ENCODE measurements at places on chromosomes 3 and 15. TPM values are rescaled to one million over a fixed set of nuclear protein-coding genes. Genes with fewer than 3 reads are reported as not detected.

- H3K36me3 ChIP-seq, result no peaks in the 10 kb centered on the region
- H3K27ac ChIP-seq, result no peak overlapping the region
- no peaks in the 10 kb centered on the region for H3K4me1 ChIP-seq
- H3K4me3 ChIP-seq, result no peak overlapping the region
- no peaks in the 10 kb centered on the region for H3K27me3 ChIP-seq
Measured at GRCh38 chr3:58999774-59000160, 50.1 kb downstream of the CFAP20DC start.

CHRM5 gene
- not detected for total RNA-seq

ATG3 gene
- 73.3 TPM for total RNA-seq

SMCO1 gene
- not detected for total RNA-seq

DNA sequence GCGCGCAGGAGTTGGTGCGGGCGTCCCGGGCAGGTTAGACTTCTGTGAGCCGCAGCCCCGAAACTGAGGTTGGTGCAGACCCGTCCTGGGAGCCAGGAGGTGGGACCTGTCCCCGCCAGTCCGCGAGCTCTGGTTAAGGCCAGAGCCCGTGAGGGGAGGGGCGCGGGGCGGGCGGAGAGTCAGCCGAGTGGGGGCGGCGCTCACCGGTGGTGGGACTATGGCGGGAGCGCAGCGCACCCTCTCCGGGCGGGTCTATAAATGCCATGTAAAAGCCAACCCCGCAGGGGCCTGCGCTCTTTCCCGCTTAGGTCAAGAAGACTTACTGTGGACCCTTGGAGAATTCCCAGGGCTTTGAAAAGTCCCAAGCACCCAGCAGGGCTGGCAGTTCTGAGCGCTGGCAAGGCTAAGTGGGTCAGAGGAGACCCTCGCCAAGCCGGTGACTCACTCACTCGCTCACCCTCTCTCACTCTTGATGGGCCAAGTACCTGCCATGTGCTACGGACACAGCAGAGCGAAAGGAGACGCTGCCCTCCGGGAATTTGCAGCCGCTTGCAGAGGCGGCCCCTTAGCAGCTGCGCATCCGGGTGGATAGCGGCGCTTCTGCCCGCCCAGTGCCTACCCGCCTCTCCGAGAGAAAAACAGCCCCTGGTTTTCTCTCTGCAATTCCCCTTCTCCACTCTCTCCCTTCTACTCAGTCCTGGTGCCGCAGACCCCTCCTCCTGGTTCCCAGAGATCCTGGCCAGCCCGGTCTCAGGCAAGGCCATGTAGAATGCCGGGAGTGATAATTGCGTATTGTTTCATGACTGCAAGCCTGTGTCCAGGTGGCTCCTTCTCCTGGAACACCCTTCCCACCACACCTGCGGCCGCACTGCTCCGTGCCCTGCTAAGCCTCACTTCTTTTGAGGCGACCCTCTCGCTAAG lies at the start of gene ALDH1L1:
Gene ALDH1L1, minus strand, starts transcription at position 110 of the 921 bp plus-strand sequence. CDS start 19,607 bp downstream, outside the sequence.
- DNase-seq, result peak; percentile 73
- H3K4me1 ChIP-seq, result peaks cover 15% of the 10 kb centered on the region
- H3K4me3 ChIP-seq, result peak within 1 kb of the TSS; percentile 74
- H3K36me3 ChIP-seq, result no peaks in the 10 kb centered on the region

SPINK8 gene
- total RNA-seq, result not detected

- no peaks in the 10 kb centered on the region for H3K27me3 ChIP-seq
- H3K4me3 ChIP-seq, result no peak overlapping the region
- H3K27ac ChIP-seq, result no peak overlapping the region
- peaks cover 2% of the 10 kb centered on the region for H3K4me1 ChIP-seq
Measured at GRCh38 chr3:75294124-75294523, 370.0 kb upstream of the FRG2C start.

DNA sequence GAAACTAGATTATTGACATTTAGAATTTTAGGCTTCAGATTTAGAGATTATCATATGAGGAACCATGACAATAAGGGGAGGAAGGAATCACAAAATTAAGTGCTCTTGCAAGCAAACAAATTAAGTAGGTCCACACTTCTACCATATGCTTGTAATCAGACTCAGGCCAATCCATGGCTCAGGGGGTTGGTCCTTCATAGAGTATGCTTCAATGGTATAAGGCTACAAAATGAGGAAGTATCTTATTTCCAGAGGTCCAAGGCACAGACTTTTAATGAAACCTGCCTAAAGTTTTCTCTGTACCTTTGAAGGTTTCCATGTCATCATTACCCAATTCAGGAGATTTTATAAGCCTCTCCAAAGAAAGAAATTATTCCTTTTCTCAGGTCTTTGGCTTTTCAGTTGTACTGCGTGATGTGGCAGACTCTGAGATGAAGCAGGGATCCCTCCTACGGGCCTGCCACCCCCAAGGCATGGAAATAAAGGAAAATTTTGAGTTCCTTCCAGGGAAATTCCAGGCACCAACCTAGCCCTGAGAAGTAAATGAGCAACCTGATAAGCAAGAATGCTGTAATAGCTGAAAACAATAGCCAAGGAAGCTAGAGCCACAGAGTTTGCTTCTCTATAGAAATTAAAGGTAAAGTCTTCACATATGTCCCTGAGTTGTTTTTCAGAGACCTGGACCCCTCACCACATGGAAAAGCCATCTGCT lies 36.3 kb downstream of the SERPINI2 start:
- no peaks in the 10 kb centered on the region for H3K4me1 ChIP-seq
- H3K36me3 ChIP-seq, result no peaks in the 10 kb centered on the region
- no peak overlapping the region for H3K4me3 ChIP-seq
- H3K27ac ChIP-seq, result no peak overlapping the region
- H3K27me3 ChIP-seq, result no peaks in the 10 kb centered on the region

SAMD7 gene
- not detected for total RNA-seq

GRCh38 chr3:51722362-51722761 lies 15.5 kb downstream of the GRM2 start:
- no peak overlapping the region for H3K27ac ChIP-seq
- H3K4me1 ChIP-seq, result no peaks in the 10 kb centered on the region
- H3K4me3 ChIP-seq, result no peak overlapping the region
- no peak for DNase-seq
- H3K36me3 ChIP-seq, result no peaks in the 10 kb centered on the region

GRCh38 chr3:14836049-14836468 lies 17.3 kb downstream of the FGD5 start:
- no peaks in the 10 kb centered on the region for H3K36me3 ChIP-seq
- no peak overlapping the region for H3K4me3 ChIP-seq
- no peaks in the 10 kb centered on the region for H3K27me3 ChIP-seq
- peak; percentile 79 for DNase-seq
- H3K4me1 ChIP-seq, result no peaks in the 10 kb centered on the region

DNA sequence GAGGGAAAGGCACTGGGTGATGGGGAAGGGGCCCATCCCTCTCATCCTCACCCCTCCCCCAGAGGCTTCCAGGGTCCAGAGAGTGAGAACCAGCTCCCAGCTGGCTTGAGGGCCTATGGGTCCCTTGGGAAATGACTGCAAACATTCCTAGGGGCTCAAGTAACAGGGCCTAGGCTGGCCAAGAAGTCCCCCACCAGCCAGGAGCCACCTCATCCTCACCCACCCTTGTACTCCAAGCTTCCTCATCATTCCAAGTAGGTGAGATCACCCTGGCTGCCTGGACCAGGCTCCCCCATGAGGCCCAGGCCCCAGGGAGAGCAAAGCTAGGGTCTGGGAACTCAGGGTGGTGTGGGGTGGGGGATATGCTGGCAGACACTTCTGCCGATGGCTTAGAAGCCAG lies 14.8 kb downstream of the LOXL1 start:
- H3K27me3 ChIP-seq, result no peaks in the 10 kb centered on the region
- H3K36me3 ChIP-seq, result peaks cover 1% of the 10 kb centered on the region
- peak overlapping the region; percentile 90 for H3K27ac ChIP-seq
- H3K4me3 ChIP-seq, result no peak overlapping the region
- peaks cover 76% of the 10 kb centered on the region for H3K4me1 ChIP-seq

DNA sequence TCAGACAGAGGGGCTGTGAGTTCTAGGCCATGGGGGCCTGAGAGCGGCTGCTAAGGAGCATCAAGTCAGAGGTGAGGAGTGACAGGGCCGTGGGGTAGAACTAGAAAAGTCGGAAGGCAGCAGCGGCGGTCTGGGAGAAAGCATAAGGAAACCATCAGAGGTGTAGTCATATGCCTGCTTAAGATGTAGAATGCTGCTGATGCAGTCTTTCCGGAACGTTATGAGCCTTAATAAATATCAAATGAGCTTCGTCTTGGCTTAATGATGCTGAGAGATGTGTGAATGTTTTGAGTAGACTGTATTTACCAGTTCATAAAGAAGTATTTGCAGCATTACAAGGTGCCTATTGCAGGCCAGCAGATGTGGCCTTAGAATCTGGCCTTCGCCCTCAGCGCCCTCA lies 15.2 kb downstream of the ATG7 start:
- H3K27me3 ChIP-seq, result no peaks in the 10 kb centered on the region
- DNase-seq, result no peak
- peak overlapping the region; percentile 86 for H3K27ac ChIP-seq
- no peak overlapping the region for H3K4me3 ChIP-seq
- H3K4me1 ChIP-seq, result peaks cover 25% of the 10 kb centered on the region
- H3K36me3 ChIP-seq, result no peaks in the 10 kb centered on the region

ADAMTS17 gene
- 2.8 TPM for total RNA-seq

DNA sequence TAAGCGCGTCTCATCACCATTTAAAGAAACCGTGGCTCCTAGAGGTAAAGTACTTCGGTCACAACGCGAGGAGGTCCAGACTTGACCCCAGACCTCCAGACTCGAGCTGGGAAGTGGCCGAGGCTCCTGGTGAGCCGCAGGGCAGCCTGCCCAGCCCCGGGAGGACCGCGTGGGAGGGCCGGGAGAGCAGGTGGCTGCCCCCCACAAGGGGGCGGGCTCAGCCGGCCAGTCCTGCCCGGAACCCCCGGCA lies at the start of gene SLC27A2:
Gene SLC27A2, plus strand, starts transcription at position 228 of the 250 bp plus-strand sequence. CDS start 232 bp downstream, outside the sequence.
- H3K27ac ChIP-seq, result no peak within 1 kb of the TSS
- peaks cover 2% of the 10 kb centered on the region for H3K4me1 ChIP-seq
- no peaks in the 10 kb centered on the region for H3K36me3 ChIP-seq

DNA sequence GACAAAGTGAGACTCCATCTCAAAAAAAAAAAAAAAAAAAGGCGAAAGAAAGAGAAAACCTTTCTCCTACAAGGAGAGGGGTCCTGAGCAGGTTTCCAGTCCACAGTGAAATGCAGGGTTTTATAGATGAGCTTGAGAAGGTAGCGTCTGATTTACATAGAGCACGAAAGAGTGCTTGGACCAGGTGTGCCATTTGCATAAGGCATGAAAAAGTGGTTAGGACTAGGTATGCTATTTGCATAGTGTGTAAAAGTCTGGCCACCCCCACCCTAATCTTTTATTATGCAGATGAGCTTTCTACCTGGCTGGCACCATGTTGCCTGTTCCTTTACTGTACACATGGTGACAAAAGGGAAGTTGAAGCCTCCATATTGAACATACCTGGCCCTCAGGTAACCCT lies 13.6 kb upstream of the RNU6-1 start:
- H3K36me3 ChIP-seq, result no peaks in the 10 kb centered on the region
- no peak for DNase-seq
- H3K4me3 ChIP-seq, result no peak overlapping the region
- no peak overlapping the region for H3K27ac ChIP-seq
- no peaks in the 10 kb centered on the region for H3K4me1 ChIP-seq
- H3K27me3 ChIP-seq, result no peaks in the 10 kb centered on the region

REC114 gene
- not detected for total RNA-seq

CD200 gene
- 3.6 TPM for total RNA-seq

- DNase-seq, result no peak
- no peaks in the 10 kb centered on the region for H3K4me1 ChIP-seq
- no peak overlapping the region for H3K4me3 ChIP-seq
- H3K27me3 ChIP-seq, result no peaks in the 10 kb centered on the region
- H3K27ac ChIP-seq, result no peak overlapping the region
- no peaks in the 10 kb centered on the region for H3K36me3 ChIP-seq
Measured at GRCh38 chr15:98537516-98538060, 110.8 kb upstream of the IGF1R start.

DNA sequence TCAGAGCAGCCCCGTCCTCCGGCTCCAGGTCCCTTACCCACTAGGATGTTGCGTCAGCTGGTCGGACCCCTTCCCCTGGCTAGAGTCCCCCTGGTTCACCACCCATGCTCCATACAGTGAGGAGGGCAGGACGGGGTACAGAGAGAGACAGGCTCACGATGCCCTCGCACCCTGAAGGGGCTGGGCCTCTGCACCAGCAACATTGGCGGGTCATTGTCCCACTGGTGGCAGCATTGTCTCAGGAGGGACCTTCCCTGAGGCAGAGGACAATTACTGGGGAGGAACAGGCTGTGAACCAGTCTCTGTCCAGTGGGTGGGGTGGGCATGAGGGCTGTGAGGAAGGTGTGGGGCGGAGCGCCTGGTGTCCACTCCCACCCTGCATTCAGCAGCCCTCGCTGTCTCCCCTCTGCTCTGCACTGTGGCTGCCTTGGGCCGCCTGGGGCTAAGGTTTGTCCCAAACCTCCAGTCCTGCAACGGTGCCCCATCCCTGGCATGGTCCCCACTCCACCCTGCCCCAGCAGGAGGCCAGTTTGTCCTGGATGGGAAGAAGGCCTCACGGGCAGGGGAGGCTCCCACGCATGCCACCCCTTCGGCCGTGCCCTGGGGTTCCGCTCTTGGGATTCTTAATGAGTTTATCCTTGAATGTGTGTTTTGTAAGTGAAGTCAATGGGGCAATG lies 48.0 kb upstream of the KLF13 start:
- no peak overlapping the region for H3K27ac ChIP-seq
- no peaks in the 10 kb centered on the region for H3K4me1 ChIP-seq
- peak; percentile 44 for DNase-seq
- H3K4me3 ChIP-seq, result no peak overlapping the region
- H3K27me3 ChIP-seq, result no peaks in the 10 kb centered on the region
- H3K36me3 ChIP-seq, result no peaks in the 10 kb centered on the region

DNA sequence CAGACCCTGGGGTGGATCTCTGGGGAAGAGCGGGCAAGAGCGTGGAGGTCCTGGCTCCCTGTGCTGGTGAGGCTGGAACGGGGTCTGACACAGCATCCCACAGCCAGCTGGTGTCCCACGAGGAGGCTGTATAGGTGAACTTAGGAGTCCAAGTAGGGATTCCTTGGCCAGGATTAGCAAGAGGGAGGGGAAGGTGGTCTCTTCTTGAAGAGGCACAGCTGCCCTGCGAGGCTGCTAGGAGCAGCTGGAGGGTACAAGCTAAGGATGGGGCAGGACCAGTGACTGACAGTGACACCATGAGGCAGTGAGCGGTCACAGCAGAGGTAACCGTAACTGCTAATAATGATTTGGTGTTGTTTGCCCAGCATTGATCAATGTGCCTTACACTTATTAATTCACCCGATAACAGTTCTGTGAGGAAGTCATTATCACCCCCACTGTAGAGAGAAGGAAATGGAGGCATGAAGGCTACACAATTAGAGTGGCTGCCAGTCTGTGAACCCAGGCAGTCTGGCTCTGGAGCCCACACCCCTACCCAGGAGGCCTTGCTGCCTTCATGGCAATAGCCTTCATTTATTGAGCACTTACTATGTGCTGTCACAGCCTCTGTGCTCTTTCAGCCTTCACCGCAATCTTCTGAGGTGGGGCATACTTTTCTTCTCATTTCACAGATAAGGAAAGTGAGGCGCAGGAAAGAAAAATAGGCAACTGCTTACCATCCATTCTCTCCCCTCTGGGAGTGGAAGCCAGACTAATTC lies 59.4 kb downstream of the TMEM44 start:
- H3K4me1 ChIP-seq, result peaks cover 8% of the 10 kb centered on the region
- no peaks in the 10 kb centered on the region for H3K36me3 ChIP-seq
- no peaks in the 10 kb centered on the region for H3K27me3 ChIP-seq
- H3K27ac ChIP-seq, result peak overlapping the region; percentile 86
- no peak overlapping the region for H3K4me3 ChIP-seq

All from ascending aorta (tissue), 2 donors.